ENCODE measurements at places on chromosomes 7 and 10. TPM values are rescaled to one million over a fixed set of nuclear protein-coding genes. Genes with fewer than 3 reads are reported as not detected.

GRCh38 chr10:110357871-110358270, 53.2 kb upstream of the SMNDC1 start:
- no peaks in the 10 kb centered on the region for H3K36me3 ChIP-seq

The ZNF33B gene
- polyA plus RNA-seq: 8.1 TPM

The DENND11 gene
- polyA plus RNA-seq: 2.7 TPM

DNA sequence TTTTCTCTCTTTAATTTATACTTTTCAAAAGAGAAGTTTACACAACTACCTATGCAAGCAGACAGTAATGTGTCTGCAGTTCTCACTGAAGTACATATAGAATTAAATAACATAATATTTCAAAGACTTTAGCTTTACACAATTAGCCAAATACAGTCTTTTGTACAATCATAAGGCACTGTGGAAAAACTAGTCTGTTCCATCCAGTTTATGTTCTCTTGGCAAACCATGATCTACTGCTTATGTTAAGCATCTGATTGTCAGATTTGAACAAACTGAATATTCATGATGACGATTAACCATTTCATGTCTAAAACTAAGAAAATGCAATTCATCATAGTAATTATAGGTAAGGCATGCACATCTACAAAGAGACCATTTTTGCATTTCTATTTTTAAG, 842 bp downstream of the SEMA3A start:
- H3K4me3 ChIP-seq: no peak overlapping the region
- DNase-seq: no peak
- H3K27me3 ChIP-seq: no peaks in the 10 kb centered on the region
- H3K4me1 ChIP-seq: no peaks in the 10 kb centered on the region
- no peak overlapping the region for H3K27ac ChIP-seq

DNA sequence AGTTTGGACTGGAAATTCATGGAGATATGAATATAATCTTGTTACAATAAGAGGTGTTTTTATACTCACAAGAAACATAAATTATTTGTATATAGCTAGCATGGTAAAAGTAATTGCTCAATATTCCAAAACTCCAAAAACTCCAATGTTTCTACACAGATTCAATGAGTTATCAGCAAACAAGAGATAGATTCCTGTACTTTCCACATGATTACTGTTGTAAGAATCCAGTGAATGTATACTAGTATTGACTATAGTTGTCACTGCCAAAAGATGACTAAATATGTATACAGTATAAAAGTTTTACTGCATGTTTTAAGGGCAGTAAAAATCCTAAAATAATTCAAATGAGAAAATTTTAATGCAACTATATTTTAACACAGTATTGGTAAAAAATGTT, 10.7 kb downstream of the ATOH7 start:
- H3K4me1 ChIP-seq: no peaks in the 10 kb centered on the region
- no peaks in the 10 kb centered on the region for H3K27me3 ChIP-seq
- no peak for DNase-seq
- H3K27ac ChIP-seq: no peak overlapping the region

DNA sequence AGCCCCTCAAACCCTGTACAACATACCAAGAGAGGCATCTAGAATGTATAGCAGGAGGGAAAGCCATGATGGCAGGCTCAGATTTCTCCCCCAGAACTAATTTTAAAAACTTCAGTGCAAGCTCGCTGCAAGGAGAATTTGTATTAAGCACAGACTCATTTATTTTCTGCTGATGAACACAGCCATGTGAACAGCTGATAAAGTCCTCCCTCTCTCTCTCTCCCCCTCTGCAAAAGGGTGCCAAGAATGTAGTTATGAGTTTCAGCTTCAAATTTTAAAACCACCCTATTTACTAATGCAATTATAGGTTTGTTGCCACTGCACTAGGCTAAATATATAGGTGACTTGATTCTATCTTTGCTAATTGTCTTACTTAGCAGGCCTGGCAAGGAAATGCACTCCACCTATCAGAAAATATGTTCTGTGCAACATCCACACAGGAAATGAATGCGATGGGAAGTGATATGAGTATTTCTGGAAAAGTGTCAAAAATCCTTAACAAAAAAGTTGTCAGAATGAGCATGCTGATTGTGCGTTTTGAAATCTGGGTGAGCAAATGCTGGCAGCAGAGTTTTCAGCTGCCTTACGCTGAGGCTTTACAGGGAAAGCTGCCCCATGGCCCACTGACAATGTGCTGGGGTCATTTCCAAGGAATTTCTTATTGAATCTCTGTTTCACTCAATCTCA, 43.4 kb upstream of the GHITM start:
- DNase-seq: no peak
- no peak overlapping the region for H3K4me3 ChIP-seq
- H3K36me3 ChIP-seq: no peaks in the 10 kb centered on the region
- no peak overlapping the region for H3K27ac ChIP-seq

DNA sequence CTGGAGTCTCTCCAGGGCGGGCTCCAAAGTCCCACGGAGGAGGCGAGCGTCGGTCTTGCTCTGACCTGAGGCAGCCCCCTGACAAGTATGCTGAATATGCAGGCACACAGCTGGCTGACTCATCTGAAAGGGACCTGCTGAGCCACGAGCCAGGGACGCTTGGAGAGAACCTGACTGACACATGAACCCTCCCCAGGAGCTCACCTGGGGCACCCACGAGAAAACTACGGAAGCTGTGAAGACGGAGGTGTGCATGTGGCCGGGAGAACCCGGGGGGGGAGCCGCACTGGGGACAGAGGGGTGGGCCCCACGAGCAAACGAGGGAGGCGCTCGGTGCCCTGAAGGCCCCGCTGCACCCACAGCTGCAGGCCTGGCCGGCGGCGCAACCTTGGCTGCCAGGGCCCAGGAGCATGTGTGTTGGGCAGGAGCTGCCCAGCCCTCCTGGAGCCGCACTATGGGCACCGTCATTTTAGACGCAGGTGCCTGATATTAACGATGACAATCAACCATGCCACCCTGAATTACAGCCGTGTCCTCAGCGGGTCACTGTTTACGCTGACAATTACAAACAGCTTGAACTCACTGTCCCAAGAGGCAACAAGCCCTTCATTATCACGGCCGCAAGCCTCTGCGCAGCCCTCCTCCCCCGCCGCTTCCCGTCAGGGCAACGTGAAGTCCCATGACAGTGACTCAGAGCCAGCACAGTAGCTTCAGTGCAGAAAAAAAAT, 64.7 kb downstream of the DIP2C start:
- peaks cover 2% of the 10 kb centered on the region for H3K27me3 ChIP-seq
- no peak for DNase-seq
- peaks cover 5% of the 10 kb centered on the region for H3K4me1 ChIP-seq
- H3K4me3 ChIP-seq: no peak overlapping the region
- no peaks in the 10 kb centered on the region for H3K36me3 ChIP-seq

The FZD8 gene
- not detected for polyA plus RNA-seq

DNA sequence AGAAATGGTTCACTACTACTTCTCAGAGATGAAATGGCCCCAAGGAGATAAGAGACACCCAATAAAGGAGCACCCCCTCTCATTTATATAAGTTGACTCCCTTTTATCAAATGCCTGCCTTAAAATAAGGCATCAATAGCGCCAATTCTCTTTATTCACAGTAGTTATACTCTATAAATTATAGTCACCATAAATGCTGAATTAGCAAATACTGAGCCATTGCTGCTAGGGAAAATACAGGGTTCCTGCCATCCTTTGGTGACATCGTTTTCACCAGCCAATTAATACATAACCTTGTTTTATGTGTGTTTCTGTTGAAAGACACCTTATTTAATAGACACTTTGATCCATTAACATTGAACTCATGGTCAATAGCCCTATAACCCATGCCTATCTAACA, 28.6 kb downstream of the DCLRE1C start:
- no peak overlapping the region for H3K4me3 ChIP-seq
- no peaks in the 10 kb centered on the region for H3K27me3 ChIP-seq
- H3K27ac ChIP-seq: no peak overlapping the region
- peaks cover 22% of the 10 kb centered on the region for H3K4me1 ChIP-seq
- peaks cover 19% of the 10 kb centered on the region for H3K36me3 ChIP-seq

DNA sequence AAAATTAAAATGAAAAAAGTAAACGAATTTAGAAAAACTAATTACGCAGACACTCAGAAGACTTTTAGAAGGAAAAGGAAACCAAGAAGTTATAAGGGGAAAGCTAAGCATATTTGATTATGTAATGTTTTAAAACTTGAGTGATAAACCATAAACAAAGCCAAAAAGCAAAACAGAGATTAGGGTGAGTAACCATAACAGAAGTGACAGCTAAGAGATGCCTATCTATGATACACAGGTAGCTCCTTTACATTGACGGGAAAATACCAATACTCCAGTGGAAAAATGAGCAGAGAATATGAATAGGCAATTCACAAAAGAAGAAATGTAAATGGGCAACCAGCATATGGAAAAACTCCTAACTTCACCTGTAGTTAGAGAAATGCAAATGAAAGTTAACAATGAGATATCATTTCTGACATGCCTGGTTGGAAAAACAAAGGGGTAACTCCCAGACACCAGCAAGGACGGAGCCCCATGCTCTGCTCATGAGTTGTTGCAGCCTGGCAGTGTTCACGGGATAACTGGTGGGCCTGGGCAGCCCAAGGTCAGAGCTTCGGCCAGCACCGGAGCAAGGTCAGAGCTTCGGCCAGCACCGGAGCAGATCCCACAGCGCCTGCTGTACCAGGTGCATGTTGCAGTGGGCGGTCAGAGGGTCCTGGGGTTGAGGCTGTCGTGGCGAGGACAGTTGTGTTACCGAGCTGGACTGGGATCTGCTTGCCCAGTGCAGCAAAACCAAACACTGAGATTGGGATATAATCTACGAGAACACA, 58.9 kb downstream of the ALOX5 start:
- no peaks in the 10 kb centered on the region for H3K27me3 ChIP-seq
- H3K4me1 ChIP-seq: peaks cover 24% of the 10 kb centered on the region
- no peak overlapping the region for H3K4me3 ChIP-seq
- H3K27ac ChIP-seq: no peak overlapping the region

GRCh38 chr10:1056326-1057105, at the start of gene WDR37:
Gene WDR37 (plus strand): TSS chr10:1056385. CDS start chr10:1072156, 15,771 bp downstream.
- DNase-seq: no peak
- H3K27ac ChIP-seq: peak within 1 kb of the TSS; percentile 85
- H3K27me3 ChIP-seq: no peaks in the 10 kb centered on the region
- no peaks in the 10 kb centered on the region for H3K36me3 ChIP-seq
- peak within 1 kb of the TSS; percentile 89 for H3K4me3 ChIP-seq

The VSTM4 gene
- polyA plus RNA-seq: not detected

DNA sequence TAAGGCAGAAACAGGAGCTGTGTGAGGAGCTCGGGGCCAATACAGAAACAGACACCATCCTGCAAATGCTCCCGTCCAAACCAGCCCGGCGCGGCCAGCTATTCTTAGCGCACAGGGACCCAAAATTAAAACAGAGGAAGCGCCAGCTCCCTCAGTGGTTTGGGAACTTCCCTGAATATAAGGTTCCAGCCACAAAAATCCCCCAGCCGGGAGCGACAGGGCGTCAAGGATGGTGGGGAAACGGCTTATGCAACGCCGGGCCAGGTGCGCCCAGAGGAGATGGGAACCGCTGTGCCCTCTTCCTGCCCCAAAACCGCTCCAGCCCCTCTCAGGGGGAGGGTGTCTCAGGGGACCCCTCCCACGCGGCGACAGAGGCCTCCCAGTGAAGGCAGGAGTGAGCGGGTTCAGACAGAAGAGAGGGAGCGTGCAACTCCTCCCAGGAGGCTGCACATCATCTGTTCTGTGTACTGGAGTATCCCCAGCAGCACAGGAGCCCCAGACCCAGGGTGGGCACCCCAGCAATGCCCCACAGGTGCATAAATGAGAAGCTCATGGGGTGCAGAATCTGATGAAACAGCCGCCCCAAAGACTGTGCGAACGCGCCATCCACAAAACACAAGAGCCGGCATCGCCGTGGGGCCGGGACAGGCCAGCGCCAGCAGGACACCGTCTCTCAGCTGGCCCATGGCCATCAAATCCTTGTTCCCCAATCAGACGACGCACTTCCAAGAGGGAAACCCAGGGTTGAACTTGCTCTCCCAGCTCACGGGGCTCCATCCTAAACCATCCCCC, 73.9 kb upstream of the PDGFA start:
- DNase-seq: peak; percentile 47
- no peak overlapping the region for H3K4me3 ChIP-seq
- H3K27ac ChIP-seq: peak overlapping the region; percentile 56

DNA sequence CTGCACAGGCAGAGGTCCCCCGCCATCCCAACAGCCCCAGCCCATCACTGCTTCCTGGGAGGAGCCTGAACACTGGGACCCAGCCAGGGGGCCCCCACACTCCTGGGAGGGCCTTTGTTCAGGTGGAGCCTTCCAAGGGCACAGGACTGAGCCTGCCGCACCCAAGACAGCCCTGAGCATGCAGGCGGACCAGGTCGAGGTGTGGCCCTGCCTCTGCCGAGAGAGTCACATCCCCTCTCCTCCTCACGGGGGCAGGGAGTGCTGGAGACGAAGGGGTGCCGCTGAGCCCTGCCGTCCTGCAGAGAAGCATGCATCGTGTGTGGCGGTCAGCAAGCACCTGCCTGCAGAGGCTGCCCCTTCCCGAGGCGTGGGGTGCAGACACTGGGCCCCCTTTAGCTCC, 7.3 kb upstream of the MAFK start:
- H3K4me1 ChIP-seq: no peaks in the 10 kb centered on the region
- no peak overlapping the region for H3K4me3 ChIP-seq
- H3K27ac ChIP-seq: no peak overlapping the region
- H3K36me3 ChIP-seq: no peaks in the 10 kb centered on the region

DNA sequence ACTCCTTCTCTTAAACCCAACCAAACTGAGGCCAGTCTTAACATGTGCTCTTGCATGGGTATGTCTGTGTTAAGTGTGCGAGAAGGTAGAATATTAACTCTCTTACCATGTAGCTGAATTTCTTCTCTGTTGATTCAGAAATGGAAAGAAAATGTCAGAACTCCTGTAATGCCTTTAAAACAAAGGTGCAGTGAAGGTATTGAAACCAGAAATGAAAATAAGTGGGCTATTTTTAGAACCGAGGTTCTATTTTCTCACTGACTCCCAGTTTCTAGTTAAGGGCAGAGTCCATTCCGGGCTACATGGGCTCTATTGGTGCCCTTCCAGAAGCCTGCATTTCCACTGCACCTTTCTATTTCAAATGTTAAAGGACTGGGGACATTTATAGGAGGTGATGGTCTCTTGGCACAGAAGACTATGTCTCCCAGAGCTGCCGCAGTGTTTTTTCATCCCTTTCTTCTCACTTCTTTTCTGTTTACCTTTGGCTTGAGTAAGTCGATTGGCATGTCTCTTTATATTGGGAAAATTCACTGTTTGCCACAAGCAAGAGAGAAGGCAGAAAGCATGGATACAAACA, 174.9 kb downstream of the LRMDA start:
- peak overlapping the region; percentile 36 for H3K27ac ChIP-seq
- no peaks in the 10 kb centered on the region for H3K36me3 ChIP-seq
- peaks cover 4% of the 10 kb centered on the region for H3K4me1 ChIP-seq
- DNase-seq: peak; percentile 64

The CYP3A5 gene
- 0.58 TPM for polyA plus RNA-seq

- no peak for DNase-seq
- H3K4me3 ChIP-seq: no peak overlapping the region
- no peak overlapping the region for H3K27ac ChIP-seq
- no peaks in the 10 kb centered on the region for H3K4me1 ChIP-seq
- no peaks in the 10 kb centered on the region for H3K36me3 ChIP-seq
These were observed 125.0 kb upstream of the GJD4 start for GRCh38 chr10:35480142-35480541.

Data from GM12878 (cell line).